Left lung (tissue), 14 donors: ENCODE measurements at places on chromosomes 3 and 15. TPM values are rescaled to one million over a fixed set of nuclear protein-coding genes. Genes with fewer than 3 reads are reported as not detected.

The ZFAND6 gene
- total RNA-seq, result 71.0 TPM

The MLF1 gene
- total RNA-seq, result 12.0 TPM

The CCDC80 gene
- total RNA-seq, result 154 TPM

The AGBL1 gene
- 0.32 TPM for total RNA-seq

The TRIM42 gene
- total RNA-seq, result not detected

The CHL1 gene
- total RNA-seq, result 3.8 TPM

The C3orf18 gene
- 6.2 TPM for total RNA-seq

The ERC2 gene
- total RNA-seq, result 2.7 TPM

The RAB7A gene
- 336 TPM for total RNA-seq
